ENCODE measurements at places on chromosomes 5 and 9. TPM values are rescaled to one million over a fixed set of nuclear protein-coding genes. Genes with fewer than 3 reads are reported as not detected.

The ITGA1 gene
- total RNA-seq, result 0.69 TPM

The ACSL6 gene
- total RNA-seq, result 1.1 TPM

The ZFP37 gene
- 0.62 TPM for total RNA-seq

The DRD1 gene
- total RNA-seq, result not detected

The CDC20B gene
- total RNA-seq, result not detected

The FOXD1 gene
- 9.6 TPM for total RNA-seq
